Vagina (tissue), 2 donors: ENCODE measurements at places on chromosomes 6 and 20. TPM values are rescaled to one million over a fixed set of nuclear protein-coding genes. Genes with fewer than 3 reads are reported as not detected.
A peak's percentile ranks its signal among the peaks of the same experiment; 100 is the strongest.

The APOBEC2 gene
- total RNA-seq = not detected

The HLA-G gene
- total RNA-seq = not detected

The KCNK16 gene
- total RNA-seq = not detected

The HDGFL1 gene
- total RNA-seq = not detected

The TAAR8 gene
- total RNA-seq = not detected

The TMEM244 gene
- total RNA-seq = not detected

The RPS6KA2 gene
- 65.1 TPM for total RNA-seq

- no peaks in the 10 kb centered on the region for H3K27me3 ChIP-seq
- no peak overlapping the region for H3K4me3 ChIP-seq
- H3K4me1 ChIP-seq = peaks cover 42% of the 10 kb centered on the region
- no peak for DNase-seq
Observed at GRCh38 chr20:62186887-62187866, 4.3 kb downstream of the MTG2 start.

- H3K27ac ChIP-seq = peak overlapping the region; percentile 85
- peak overlapping the region; percentile 14 for H3K4me3 ChIP-seq
- H3K4me1 ChIP-seq = peaks cover 47% of the 10 kb centered on the region
- peak; percentile 86 for DNase-seq
- H3K27me3 ChIP-seq = no peaks in the 10 kb centered on the region
- no peaks in the 10 kb centered on the region for H3K36me3 ChIP-seq
Observed at GRCh38 chr20:53608456-53609452, 15.1 kb upstream of the ZNF217 start.

DNA sequence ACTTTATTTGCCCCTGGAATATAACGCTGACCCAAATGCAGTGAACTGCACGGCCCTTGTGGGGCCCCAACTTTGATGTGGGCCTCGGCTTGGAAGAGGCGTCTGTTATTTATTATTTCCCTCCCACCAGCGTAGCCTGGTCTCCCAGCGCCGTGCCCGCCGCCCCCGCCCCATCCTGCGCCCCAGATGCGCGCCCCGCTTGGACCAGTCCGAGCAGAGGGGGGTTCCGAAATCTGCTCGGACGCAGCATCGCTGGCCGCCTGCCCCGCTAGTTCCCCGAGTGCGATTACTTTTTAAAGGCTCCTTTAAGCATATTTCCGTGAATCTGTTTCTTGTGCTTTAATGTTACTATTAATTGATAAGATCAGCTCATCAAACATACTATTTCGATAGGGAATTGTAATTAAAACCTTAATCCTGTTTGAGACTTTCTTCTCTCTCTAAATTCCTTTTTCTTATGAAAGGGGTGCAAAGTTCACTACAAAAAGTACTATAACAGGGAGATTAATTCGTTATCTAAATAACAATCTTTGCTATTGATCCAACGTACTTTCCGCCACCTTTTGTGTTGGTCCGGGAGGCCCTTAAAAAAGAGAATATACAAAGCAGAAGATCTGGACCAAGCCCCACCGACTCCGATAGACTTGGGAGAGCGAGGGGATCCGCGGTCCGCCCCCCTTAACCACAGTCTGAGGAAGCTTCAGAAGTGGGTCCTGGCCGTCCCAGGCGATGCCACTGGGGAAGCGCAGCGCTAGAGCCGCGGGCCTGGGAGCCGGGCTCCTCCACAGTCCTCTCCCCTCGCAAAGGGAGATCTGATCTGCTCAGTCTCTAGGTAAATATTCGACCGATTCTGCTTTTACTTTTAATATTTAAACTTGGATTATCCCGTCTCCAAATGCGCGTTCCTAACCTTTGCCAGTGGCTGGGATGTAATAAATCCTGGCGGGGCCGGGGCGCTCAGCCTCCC, 10.2 kb downstream of the POU3F2 start:
- no peak overlapping the region for H3K27ac ChIP-seq
- DNase-seq = no peak
- peaks cover 17% of the 10 kb centered on the region for H3K27me3 ChIP-seq
- peaks cover 26% of the 10 kb centered on the region for H3K4me1 ChIP-seq
- H3K36me3 ChIP-seq = no peaks in the 10 kb centered on the region
- H3K4me3 ChIP-seq = peak overlapping the region; percentile 30

DNA sequence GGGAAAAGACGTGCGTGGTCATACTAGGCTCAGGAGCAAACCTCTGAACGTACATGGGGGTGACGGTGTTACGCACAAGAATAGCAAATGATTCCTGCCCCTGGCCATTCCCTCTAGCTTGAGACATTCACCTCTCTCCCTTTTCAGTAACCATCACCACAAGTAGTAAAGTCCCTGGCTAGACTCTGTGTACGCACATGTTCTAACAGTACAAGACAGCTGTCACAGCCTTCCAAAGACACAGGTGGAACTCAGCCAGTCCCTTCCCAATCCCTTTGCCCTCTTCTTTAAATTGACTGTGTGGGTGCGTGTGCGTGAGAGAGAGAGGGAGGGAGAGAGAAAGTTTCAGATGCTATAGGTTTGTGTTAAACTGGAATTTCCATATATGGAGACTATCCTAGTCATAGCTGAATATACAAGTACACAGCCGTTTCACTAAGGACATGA, 67.3 kb downstream of the LY86 start:
- H3K36me3 ChIP-seq = no peaks in the 10 kb centered on the region

DNA sequence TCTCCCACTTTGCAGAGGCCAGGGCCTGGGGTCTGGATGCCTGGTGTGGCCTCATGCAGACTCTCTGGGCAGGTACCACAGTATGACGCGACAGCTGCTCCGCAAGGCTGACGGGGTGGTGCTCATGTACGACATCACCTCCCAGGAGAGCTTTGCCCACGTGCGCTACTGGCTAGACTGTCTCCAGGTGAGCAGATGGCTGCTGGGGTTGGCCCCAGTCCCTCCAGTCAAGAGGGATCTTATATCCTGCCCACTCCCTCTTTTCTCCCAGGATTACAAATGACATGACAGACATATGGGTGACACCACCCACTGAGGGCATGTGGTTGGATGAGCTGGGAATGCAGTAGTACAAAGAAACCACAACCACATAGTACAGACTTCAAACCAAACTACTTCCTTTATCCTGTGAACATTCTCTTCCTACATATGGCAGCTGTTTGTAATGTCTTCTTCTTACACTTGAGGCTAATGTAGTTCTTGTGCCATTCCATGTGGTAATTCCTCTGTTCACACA, 29.9 kb downstream of the RAB44 start:
- DNase-seq = no peak
- H3K27me3 ChIP-seq = no peaks in the 10 kb centered on the region
- H3K27ac ChIP-seq = no peak overlapping the region
- H3K4me1 ChIP-seq = no peaks in the 10 kb centered on the region
- no peak overlapping the region for H3K4me3 ChIP-seq
- no peaks in the 10 kb centered on the region for H3K36me3 ChIP-seq

DNA sequence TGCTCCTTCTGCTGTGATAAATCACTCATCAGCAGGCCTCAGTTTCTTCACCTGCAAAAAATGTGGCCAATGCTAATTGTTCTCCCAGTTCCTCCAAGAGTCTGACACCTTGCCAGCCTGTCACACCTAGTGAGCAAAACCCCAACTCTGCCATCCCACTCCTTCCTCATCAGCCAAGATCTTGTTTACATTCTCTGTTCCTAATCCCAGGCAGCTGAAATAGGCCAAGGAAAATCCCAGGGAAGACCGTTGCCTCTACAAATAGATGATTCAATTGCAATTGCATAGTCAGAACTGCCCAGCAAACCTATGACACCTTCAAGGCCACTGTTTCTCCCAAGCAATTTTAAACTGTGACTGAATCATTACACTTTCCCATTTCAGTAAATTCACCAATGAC, 78.7 kb downstream of the GMDS start:
- no peak for DNase-seq
- H3K36me3 ChIP-seq = no peaks in the 10 kb centered on the region
- H3K27ac ChIP-seq = no peak overlapping the region

- DNase-seq = no peak
- no peak overlapping the region for H3K4me3 ChIP-seq
Observed at GRCh38 chr6:112562301-112563231, 215.4 kb downstream of the RFPL4B start.

DNA sequence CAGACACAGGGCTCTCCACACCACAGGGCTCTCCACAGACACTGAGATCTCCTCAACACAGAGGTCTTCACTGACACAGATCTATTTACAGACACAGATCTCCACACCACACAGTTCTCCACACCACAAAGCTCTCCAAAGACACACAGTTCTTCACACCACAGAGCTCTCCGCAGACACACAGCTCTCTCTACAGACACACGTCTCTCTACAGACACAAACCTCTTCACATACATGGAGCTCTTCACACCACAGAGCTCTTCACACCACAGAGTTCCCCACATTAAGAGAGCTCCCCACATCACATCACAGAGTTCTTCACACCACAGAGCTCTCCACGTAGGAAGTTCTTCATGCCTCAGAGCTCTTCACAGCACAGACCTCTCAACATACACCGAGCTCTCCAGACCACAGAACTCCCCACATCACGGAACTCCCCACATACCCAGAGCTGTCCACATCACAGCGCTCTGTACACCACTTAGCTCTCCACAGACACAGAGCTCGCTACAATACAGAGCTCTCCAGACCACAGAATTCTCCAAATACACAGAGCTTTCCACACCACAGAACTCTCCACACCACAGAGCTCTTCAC, 53.9 kb downstream of the ERMARD start:
- H3K4me3 ChIP-seq = no peak overlapping the region
- DNase-seq = peak; percentile 60
- H3K27me3 ChIP-seq = no peaks in the 10 kb centered on the region
- no peak overlapping the region for H3K27ac ChIP-seq

- no peaks in the 10 kb centered on the region for H3K27me3 ChIP-seq
- no peak for DNase-seq
- no peaks in the 10 kb centered on the region for H3K36me3 ChIP-seq
- H3K27ac ChIP-seq = no peak overlapping the region
Observed at GRCh38 chr6:15754706-15755079, 91.9 kb upstream of the DTNBP1 start.

DNA sequence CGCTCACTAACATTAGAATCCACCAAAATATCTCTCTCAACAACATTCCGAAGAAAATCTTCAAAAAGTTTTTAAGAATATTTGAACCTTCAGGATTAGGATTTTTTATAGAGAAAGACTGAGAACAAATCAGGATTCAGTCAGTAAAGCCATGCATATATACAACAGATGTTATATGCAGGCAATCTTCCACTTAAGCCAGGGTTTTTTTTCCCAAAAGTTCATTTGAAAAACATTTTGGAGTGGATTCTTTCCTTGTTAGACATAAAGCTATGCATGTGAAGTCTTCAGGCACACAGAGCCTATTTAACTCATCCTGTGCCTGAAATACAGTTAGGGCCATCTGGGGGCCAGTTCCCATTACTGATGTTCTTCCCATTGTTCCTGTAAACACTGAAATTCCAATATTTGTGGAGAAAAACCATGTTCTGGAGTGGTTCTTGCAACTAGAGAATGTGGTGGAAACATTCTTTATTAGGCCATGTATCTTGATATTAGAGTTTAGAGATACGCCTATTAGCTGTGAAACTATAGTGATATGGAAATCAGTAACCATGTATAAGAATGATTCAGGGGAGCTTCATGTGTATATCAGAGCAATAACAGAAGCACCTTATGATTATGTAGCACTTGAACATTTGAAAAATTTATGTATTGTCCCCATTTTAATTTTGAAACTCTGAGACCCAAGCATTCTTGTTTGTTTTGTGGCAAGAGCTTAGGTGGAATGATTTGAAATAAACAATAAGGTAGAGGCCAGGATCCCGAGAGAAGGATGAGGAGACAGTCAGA, 61.7 kb downstream of the PLEKHG1 start:
- H3K4me1 ChIP-seq = no peaks in the 10 kb centered on the region
- no peaks in the 10 kb centered on the region for H3K36me3 ChIP-seq
- H3K27ac ChIP-seq = no peak overlapping the region
- no peaks in the 10 kb centered on the region for H3K27me3 ChIP-seq
- DNase-seq = no peak
- H3K4me3 ChIP-seq = no peak overlapping the region

DNA sequence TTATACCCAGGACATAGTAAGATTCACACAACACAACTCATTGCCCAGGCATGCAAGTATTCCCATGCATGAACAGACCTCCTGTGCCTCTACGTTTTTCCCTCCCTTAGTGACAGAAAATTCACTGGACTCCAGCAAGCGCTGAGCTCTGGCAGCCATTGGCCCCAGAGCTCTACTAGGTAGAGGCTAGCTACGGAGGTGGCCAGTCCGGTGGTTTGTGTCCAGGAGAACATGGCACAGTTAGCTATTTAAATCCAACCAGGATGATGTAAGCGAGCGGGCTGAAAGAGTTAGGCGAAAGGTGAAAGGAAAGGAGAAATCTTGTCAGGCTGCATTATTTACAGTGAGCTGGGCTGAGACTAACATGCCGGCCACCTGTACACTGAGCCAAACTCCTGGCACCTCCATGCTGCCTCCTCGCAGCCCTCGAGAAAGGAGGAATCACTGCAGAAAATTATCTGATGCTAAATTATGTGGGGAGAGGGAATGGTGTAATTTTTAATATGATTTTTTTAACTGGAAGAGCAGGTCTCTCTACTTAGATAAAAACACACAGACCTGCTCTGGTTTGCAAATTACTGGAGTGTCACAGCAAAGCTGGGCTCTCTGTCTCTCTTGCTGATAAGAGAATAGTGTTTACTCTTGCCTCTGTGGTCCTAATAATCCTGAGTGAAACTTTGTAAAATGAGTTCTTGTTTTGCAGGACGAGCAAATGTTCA, 50.1 kb upstream of the ARMC2 start:
- no peaks in the 10 kb centered on the region for H3K27me3 ChIP-seq
- no peaks in the 10 kb centered on the region for H3K36me3 ChIP-seq
- no peak overlapping the region for H3K4me3 ChIP-seq
- DNase-seq = no peak
- H3K4me1 ChIP-seq = peaks cover 5% of the 10 kb centered on the region
- H3K27ac ChIP-seq = no peak overlapping the region

DNA sequence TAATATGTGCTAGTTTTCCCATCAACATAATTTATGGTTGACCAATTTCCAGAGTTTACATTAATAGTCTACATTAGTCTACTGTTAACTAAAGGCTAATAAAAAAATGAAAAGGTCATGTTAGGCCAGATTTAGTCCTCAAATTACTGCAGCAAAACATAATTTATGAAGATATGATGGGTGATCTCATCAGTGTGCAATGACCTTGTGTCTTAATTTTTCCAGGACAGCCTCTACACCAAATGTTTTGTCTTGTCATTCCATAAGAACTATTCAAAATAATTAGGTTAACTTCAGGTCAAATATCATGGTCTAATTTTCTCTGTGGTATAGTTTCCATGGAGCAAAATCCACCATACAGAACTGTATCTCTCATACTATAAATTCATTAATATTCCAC, 234.2 kb downstream of the COL12A1 start:
- H3K36me3 ChIP-seq = no peaks in the 10 kb centered on the region
- no peak overlapping the region for H3K4me3 ChIP-seq
- no peak for DNase-seq
- no peak overlapping the region for H3K27ac ChIP-seq

- no peak for DNase-seq
- H3K4me1 ChIP-seq = no peaks in the 10 kb centered on the region
- no peak overlapping the region for H3K27ac ChIP-seq
- no peaks in the 10 kb centered on the region for H3K36me3 ChIP-seq
- no peak overlapping the region for H3K4me3 ChIP-seq
Observed at GRCh38 chr6:40532349-40533000, 54.7 kb downstream of the LRFN2 start.
